OCI-LY7 (cell line): ENCODE measurements at places on chromosomes 5 and 9.

DNA sequence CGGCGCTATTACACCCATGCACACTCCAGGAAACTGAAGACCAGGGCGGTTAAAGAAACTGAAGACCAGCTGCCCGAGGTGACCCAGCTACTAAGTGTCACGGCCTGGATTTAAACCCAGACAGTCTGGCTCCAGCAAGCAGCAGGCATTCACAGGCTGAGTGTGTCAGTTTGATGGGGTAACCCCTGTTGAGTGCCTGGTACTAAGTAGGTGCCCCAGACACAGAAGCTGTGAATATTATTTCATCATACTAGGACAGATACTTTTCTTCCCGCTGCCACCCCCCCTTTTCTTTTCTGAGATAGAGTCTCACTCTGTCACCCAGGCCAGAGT is 7.3 kb downstream of the ENG start:
- no peak for DNase-seq

- peak; percentile 52 for DNase-seq
Measured at GRCh38 chr5:139698490-139699146, 50.5 kb downstream of the CXXC5 start.

- DNase-seq, result no peak
Measured at GRCh38 chr9:134039386-134040175, 14.3 kb downstream of the BRD3OS start.

- DNase-seq, result no peak
Measured at GRCh38 chr5:115978779-115979178, 16.5 kb downstream of the LVRN start.

DNA sequence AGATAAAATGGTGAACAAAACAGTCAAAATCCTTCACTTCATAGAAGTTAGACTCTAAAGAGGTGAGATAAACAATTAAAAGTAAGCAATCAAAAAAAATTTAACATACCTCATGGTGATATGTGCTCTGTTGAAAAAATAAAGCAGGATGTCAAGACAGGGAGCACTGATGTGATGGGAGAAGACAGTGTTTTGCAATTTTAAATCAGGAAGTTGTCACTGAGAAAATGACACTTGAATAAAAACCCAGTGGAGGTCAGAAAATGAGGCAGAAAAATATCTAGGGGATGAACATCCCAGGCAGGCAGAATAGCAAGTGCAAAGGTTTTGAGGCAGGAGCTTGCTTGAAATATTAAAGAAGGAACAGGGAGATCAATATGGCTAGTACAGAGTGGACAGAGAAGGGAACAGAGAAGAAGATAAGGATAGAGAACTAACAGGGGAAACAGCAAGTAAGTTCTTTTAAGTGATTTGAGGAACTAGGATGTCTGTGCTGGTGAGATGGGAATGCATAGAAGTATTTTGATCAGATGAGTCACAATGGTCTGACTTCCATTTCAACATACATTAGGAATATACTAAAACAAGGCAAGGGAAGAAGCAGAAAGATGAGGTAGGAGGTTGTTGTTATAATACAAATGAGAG is 130.4 kb downstream of the CHSY3 start:
- no peak for DNase-seq

GRCh38 chr9:95623640-95624039 is 106.9 kb upstream of the PTCH1 start:
- DNase-seq, result no peak

- no peak for DNase-seq
Measured at GRCh38 chr5:123186771-123187170, 97.7 kb downstream of the PRDM6 start.

DNA sequence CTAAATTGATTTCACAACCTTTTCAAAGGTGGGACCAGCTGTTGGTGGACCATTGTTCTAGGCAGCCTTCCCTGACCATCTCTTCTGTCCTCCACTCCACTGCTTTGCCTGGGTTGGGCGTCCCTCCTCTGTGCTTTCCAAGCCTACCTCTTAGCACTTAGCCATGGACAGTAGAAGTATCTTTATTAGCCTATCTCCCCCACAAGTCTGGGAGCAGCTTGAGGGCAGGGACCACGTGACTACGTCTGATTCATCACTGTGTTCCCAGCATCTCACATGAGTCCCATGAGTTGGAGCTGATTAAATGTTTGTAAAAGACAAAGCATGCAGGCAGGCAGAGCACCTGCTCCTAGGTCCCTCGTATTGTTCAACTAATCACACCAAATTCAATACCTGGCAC is 20.9 kb downstream of the MORN5 start:
- DNase-seq, result no peak

DNA sequence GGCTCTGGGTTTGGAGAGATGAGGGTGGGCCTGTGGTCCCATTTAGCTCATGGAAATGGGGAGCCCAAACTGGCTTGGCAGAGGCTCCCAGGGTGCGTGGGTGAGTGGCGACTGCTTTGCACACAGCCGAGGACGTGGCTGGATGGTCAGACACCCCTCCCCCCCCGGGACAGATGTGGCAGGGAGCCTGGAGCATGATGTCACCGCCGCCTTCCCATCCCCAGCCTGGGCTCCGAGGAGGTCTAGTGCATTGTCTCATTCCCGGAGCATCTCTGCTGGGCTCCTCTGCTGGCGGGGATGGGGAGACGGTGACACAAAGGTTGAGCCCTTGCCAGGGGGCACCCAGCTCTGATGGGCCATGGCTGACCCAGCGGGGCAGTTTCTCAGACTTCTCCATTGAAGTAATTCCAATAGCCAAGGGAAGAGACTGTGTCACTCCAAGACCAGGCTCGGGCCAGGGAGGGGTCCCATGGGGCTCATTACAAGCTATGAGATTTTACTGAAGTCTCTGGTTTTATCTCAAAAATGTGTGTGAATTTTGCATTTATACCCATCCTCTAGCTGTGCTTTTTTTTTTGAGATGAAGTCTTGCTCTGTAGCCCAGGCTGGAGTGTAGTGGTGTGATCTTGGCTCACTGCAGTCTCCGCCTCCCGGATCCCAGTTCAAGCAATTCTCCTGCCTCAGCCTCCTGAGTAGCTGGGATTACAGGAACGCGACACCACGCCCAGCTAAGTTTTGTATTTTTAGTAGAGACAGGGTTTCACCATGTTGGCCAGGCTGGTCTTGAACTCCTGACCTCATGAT is 36.1 kb downstream of the HMCN2 start:
- no peak for DNase-seq

- peak; percentile 8 for DNase-seq
Measured at GRCh38 chr9:6910032-6910431, 152.3 kb downstream of the KDM4C start.
